ENCODE measurements at places on chromosomes 2 and 18.

- DNase-seq = no peak
These were observed 1.0 kb downstream of the VIT start for GRCh38 chr2:36697424-36698066.

DNA sequence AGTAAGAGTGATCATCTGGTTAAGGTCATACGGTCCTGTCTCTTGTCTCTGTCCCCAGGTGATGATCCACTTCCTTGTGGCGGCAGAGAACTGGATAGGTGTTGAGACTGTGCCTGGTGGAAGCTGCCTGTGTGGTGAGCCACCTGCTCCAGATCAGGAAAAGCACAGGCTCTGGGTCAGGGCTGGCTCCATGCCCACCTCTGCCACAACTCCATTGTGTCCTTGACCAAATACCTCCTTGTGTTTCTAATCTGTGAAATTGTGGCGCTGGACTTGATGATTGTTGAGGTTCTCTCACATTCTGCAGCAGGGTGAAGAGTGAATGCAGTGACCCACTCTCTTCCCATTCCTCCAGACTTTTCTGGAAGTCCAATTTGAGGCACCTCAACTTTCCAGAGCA lies 45.7 kb upstream of the EN1 start:
- no peak for DNase-seq

GRCh38 chr2:219082332-219082958 lies 21.7 kb upstream of the IHH start:
- DNase-seq = no peak

DNA sequence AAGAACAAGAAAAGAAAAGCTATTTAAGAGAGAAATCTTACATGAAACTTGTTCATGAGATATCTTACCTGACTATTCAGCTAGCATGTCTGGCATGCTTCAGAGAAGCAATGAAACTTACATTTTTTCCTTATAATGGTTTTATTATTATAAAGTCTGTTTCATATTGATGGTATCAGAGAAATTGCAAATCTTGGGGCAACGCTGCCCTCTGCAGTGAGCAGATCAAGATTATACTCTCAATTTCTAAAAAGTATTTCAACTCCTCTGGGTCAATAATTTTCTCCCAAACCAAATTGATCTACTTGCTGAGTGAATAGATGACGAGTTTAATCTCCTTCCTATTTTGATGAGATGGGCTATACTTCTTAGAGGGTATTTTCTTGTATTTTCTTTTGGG lies 235.6 kb downstream of the NUP35 start:
- no peak for DNase-seq

DNA sequence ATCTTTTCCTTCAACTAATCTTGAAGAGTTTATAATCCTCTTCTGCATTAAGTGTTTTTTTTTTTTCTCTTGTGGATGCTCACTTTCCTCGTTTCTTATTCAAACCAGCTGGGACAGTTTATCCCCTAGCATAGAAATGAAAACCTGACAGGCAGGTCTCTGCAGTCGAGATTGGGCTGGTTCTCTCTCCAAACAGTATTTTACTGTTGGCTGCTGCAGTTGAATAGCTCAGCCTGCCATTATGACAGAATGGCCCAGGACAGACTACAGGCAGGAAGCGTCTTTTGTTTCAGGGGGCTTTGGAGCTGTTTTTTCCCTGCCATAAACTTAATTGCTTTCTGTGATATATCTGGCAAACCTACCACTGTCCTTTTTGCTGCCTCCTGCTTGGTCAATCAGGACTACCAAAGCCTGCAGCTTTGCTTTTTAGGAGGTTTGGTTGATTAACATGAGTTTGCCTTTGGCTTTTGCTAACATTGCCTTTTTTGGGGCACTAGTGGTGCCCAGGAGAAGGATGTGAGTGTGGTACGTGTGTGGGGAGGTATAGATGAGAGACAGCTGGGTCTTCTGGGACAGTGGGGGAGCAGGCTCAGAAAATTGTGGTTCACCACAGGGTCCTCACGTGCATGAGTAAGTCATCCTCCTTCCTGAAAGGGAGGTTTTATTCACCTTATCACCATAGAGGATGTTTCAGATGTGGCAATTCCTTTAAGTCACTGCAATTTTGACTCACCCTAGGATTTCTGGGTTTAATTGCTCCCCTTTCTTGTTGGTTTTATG lies 128.7 kb downstream of the LYPD6B start:
- no peak for DNase-seq

DNA sequence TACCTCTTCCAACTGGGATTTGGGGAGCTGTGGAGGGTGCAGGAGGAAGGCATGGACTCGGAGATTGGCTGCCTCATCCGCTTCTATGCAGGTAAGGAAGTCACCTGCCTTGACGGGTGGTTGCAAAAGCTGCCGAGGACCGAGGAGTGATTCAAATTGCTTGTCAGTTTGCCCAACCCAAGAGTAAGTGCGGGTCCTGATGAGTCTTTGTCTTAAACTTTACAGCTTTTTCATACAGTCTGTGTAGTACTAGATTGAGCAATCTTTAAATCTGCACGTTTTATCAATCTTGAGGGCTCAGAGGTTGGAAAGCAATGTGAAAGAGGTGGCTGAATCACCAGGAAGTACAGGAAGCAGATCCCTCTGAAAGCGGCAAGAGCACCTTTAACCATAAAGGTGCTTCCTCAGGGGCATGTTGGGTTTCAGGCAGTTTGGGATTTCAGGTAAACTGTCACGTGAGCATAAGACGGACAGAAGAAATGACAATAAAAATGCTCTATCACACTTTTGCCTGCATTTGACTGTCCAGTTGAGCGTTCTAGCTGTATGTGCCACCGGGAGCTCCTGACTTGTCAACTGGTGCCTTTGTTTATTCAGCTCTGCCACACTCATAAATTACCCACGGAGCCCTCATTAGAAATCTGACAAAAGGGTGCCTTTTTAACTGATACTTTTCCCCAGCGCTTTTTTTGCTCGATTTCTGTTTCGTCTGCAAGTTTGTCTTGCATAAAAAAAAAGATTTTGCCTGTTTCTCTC lies 2.0 kb downstream of the PHLPP1 start:
- peak; percentile 41 for DNase-seq

- no peak for DNase-seq
These were observed 24.6 kb upstream of the EPB41L3 start for GRCh38 chr18:5568416-5568815.

GRCh38 chr2:159609811-159610549 lies 6.4 kb downstream of the BAZ2B start:
- DNase-seq = no peak

GRCh38 chr2:123518367-123518766 lies 506.7 kb upstream of the CNTNAP5 start:
- no peak for DNase-seq

DNA sequence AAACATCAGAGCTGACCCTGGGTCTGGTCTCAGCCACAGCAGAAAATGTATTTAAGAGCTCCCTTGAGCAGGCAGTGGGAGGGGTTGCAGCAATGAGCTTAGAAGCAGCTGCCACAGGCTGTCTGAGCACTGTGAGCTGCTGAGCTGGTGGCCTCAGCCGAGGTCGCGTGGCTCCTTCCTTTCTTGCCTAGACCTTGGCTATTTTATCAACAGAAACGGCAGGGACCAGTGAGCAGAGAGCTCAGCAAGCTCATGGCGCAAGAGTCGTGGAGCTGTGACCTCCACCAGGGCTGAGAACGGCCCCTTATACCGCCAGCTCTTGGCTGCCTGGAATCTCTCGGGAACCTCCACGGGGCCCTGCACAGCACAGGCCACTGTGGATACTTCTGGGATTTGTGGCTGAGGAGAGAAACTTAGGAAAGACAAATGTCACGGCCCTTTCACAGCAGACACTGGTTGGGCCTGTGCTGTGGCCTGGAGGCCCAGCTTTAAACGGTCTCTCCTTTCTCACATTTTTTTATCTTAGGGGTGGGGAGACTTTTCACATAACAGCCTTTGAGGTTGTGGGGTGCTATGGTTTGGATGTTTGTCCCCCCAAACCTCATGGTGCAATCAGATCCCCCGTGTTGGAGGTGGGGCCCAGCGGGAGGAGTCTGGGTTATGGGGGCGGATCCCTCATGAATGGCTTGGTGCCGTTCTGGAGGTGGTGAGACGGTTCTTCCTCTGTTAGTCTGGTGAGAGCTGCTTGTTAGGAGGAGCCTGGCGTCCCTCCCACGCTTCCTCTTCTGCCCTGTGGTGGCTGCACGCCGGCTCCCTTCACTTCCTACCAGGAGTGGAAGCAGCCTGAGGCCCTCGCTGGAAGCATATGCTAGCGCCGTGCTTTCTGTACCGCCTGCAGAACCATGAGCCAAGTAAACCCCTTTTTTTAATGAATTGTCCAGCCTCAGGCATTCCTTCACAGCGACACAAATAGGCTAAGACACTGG lies 1.7 kb downstream of the ALLC start:
- DNase-seq = no peak

DNA sequence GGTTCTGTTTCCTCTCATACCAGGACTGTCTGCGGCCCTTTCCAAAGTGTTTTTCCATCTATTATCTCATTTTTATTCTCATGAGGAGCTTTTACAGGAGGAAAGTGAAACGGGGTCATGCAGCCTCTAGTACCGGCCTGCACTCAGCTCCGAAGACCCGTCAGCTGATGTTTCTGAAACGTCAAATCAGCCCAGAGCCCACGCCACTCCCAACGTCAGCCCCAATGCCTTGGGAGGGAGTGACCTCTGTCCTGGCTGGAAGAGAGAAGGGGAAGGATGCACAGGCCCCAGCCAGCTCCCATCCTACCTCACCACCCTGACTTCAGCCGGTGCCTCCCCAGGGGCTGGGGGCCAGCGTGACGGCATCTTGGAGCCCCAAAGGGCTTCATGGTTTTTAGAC lies 58.5 kb downstream of the ADCY3 start:
- DNase-seq = no peak

DNA sequence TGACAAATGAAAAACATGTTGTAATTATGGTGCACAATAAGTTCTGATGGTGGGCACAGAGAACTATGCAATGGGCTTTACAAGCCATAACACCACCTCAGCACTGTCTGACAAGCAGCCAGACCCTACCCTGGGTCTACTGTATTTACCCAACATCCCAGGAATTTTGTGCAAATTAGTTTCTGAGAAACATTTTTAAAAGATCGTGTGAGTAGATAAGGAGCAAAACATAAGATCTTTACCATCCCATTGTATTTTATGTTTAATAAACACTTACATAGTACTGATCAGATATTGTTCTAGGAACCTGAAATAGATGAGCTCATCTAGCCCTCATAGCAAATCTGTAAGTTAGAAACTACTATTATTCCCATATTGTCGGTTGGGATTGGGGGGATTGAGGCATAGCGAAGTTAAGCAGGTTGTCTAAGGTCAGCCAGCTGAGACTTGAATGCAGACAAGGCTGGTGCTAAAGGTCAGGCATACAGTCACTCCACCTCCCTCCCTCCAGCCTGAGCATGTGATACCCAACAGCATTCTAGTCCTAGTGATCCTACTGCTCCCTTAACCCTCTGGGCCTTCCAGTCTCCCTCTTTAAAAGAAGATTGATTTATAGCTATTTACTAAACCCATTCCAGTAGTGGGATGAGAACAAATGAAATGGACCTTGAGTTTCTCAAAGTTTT lies 67.4 kb upstream of the STAM2 start:
- no peak for DNase-seq

- no peak for DNase-seq
These were observed 267.8 kb downstream of the PID1 start for GRCh38 chr2:229003256-229003655.

- no peak for DNase-seq
These were observed 146.2 kb downstream of the PRKCE start for GRCh38 chr2:45797451-45798230.
